ENCODE measurements at places on chromosomes 5 and 9. TPM values are rescaled to one million over a fixed set of nuclear protein-coding genes. Genes with fewer than 3 reads are reported as not detected.

- no peaks in the 10 kb centered on the region for H3K27me3 ChIP-seq
- H3K36me3 ChIP-seq: no peaks in the 10 kb centered on the region
- H3K4me1 ChIP-seq: peaks cover 18% of the 10 kb centered on the region
- no peak overlapping the region for H3K27ac ChIP-seq
- no peak overlapping the region for H3K4me3 ChIP-seq
Observed at GRCh38 chr5:139443831-139444453, 4.6 kb upstream of the DNAJC18 start.

- H3K27me3 ChIP-seq: no peaks in the 10 kb centered on the region
- no peak overlapping the region for H3K4me3 ChIP-seq
- no peaks in the 10 kb centered on the region for H3K36me3 ChIP-seq
- H3K27ac ChIP-seq: no peak overlapping the region
Observed at GRCh38 chr5:177412603-177413233, 3.4 kb upstream of the F12 start.

- no peaks in the 10 kb centered on the region for H3K27me3 ChIP-seq
- H3K27ac ChIP-seq: no peak overlapping the region
- no peak for DNase-seq
- H3K4me3 ChIP-seq: no peak overlapping the region
- H3K4me1 ChIP-seq: no peaks in the 10 kb centered on the region
- peaks cover 86% of the 10 kb centered on the region for H3K36me3 ChIP-seq
Observed at GRCh38 chr5:178145965-178146820, 7.5 kb downstream of the NHP2 start.

The TPRN gene
- 6.8 TPM for total RNA-seq

DNA sequence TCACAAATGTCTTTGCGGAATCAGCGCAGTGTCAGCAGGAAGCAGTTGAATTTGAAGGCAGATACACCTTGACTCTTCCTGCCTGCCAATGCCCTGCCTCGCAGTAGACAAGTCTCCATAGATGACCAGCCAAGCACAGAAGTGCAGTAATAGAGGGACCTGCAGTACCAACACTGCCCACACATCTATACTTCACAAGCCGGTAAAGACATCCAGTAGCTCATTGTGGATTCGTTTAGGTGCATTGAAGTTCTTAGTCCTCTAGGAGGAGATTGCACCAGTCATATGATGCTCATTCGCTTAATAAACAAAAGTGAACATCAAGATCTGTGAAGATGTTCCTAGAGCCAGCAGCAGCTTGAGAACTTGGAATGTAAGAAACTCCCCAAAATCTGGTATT lies 7.1 kb upstream of the IFNA2 start:
- no peak overlapping the region for H3K27ac ChIP-seq
- peaks cover 8% of the 10 kb centered on the region for H3K4me1 ChIP-seq
- no peaks in the 10 kb centered on the region for H3K36me3 ChIP-seq
- DNase-seq: no peak

DNA sequence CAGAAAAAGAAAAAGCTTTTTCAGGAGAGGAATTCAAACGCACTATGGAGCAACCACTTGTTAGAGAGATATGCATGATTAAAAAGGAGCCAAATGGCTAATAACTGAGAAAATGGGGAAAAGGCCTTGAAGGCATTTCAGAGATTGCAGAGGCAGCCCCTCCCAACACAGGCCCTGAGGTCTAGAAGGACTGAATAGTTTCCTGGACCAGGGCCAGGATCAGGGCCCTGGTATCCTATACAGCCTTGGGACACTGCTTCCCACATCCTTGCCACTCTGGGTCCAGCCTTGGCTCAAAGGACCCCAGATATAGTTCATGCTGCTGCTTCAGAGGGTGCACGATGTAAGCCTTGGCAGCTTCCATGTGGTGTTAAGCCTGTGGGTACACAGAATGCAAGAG lies 20.7 kb upstream of the FEM1C start:
- no peaks in the 10 kb centered on the region for H3K27me3 ChIP-seq
- no peaks in the 10 kb centered on the region for H3K36me3 ChIP-seq
- H3K27ac ChIP-seq: no peak overlapping the region
- DNase-seq: no peak
- no peaks in the 10 kb centered on the region for H3K4me1 ChIP-seq
